ENCODE measurements at places on chromosomes 6 and 20.
A peak's percentile ranks its signal among the peaks of the same experiment; 100 is the strongest.

- DNase-seq: peak; percentile 83
These were observed at the start of gene ARHGAP18 for GRCh38 chr6:129709769-129710449. ARHGAP18 (minus strand) TSS chr6:129710177; CDS start chr6:129710136, 41 bp downstream.

DNA sequence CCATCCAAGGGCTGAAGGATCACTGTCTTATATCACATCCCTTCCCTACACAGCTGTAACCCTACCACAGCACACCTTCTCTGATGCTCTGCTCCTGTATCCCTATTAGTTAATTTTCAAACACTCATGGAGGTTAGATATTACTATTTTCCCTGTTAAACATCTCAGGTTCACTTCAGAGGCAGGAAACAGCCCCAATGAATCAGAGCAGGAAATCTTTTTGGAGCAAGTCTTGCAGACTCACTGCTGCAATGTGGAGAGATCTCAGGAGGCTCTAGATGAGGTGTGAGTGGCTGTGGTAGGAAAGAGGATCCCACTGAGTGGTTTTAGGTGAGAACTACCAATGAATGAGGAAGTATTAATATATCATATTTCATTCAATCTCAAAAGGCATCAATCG is 19.7 kb upstream of the HTR1B start:
- DNase-seq: no peak

DNA sequence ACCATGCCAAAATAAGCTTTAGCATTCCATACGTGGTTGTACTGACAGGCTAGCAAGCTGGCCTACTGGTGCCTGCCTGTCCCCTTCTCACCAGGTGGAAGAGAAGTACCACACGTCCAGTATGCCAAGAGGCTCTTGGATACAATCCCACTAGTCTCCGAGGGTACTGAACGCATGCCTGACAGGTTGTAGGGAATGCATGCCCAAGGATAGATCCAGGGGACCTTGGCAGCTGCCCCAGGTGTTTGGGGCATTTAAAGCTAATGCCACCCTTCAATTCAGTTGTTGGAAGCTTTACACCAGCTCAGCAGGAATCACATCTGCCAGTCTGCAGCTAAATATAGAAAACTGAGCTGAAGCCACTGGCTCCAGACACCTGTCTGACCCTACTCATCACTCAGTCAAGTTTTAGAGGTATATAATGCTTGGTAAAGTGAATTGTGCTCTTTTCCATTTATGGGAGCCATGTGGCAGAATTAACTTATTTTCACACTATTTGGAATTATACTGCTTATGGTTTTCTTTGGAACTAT is 4.9 kb downstream of the TUBB2B start:
- no peak for DNase-seq

- DNase-seq: no peak
These were observed 39.5 kb upstream of the KIF16B start for GRCh38 chr20:16612706-16613105.

DNA sequence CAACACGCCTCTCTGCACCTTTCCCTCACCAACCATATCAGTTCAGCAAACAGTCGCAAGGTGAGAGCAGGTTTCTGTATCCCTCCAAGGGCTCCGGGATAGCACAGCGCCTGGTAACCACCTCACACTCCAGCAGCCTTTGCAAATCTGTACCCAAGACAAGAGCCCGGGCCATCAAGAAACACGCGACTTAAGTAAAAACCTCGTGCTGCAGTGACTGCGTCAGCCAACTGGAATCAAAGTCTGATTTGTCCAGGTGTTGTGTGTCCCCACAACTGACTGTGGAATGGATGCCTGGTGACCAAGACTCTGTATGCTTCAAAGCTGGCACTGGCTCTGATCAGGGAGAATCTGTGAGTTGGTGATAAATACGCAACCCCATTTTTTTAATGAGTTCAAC is 74.1 kb downstream of the NINL start:
- no peak for DNase-seq

DNA sequence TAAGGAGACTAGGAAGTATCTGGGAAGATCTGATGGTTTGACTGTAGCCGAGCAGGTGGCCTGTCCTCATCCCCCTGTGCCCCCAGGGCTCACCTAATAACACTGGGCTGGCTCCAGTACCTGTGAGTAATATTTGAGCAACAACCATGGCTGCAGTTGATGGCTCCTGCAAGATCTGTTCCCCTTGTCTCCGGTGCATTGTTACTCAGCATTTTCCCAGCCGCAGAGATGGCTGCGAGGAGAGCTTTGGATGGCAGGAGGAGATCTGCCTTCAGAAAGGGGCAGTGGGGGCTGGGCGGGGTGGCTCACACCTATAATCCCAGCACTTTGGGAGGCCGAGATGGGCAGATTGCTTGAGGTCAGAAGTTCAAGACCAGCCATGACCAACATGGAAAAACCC is 39.3 kb downstream of the PTK7 start:
- no peak for DNase-seq

GRCh38 chr6:53615633-53616449 is 49.7 kb downstream of the KLHL31 start:
- DNase-seq: no peak

DNA sequence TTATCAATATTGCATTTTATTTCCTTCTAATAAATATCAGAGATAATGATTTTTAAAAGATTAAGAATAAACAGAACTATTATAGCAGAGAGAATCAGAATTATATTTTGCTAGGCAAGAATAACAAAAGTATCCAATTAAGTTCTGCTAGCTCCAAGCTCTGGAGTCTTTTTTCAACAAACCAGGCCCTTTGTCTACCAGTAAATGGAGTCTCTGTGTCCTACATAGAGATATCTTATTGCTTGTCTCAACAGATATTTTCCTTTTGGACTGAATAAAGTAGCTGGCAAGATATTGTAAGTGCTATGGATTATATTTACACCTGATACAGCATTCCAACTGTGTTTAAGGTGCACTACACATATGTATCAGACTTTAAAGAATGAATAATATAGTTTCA is 107.1 kb downstream of the DST start:
- no peak for DNase-seq

- no peak for DNase-seq
These were observed 10.7 kb upstream of the MPC1 start for GRCh38 chr6:166393535-166393823.

GRCh38 chr6:47016909-47017308 is 25.2 kb downstream of the ADGRF1 start:
- no peak for DNase-seq

GRCh38 chr6:117034547-117034946 is 157.5 kb downstream of the RFX6 start:
- no peak for DNase-seq

DNA sequence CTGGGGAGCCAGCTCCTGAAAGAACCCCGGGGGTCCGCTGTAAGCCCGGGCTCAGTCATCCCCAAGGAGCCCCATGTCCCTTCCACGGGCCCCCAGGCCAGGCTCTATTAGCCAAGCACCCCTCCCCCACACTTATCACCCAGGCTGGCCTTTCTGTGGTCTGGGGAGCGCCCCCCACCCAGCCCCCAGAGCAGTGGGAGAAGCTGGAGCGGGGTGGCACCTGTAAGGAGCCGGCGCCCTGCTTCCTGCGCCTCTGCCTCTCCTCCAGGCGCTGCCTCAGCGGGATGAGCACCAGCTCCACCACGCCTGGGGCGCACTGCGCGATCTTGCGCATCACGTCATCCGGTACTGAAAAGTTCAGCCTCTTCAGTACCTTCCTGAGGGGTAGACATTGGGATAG is 2.3 kb downstream of the SPEF1 start:
- no peak for DNase-seq

DNA sequence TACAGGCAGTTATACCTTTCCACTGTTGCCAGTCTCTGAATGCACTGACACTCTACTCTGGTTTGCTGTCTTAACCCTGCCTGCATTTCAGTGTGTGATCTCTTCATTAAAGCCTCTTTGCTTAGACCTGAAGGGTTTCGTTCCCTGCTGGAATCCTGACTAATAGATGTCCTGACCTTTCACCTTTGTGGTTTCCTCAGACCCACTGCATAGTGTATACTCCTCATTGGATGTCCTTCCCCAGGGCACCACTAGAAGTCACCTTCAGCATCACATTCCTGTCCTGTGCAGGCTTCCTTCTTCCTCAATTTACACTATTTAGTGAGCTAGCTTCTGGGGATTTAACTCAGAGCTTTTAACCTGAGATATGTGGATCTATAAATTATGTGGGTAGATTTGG is 120.6 kb downstream of the RCAN2 start:
- DNase-seq: no peak

- DNase-seq: no peak
These were observed 276.3 kb upstream of the AGPAT4 start for GRCh38 chr6:161549977-161550655.

All from urinary bladder (tissue), 4 donors.